Motor neuron (in vitro differentiated cells): ENCODE measurements at places on chromosomes 5 and 9. TPM values are rescaled to one million over a fixed set of nuclear protein-coding genes. Genes with fewer than 3 reads are reported as not detected.
A peak's percentile ranks its signal among the peaks of the same experiment; 100 is the strongest.

Gene TSLP
- 0.18 and 1.5 TPM in 2 replicates for total RNA-seq

Gene MYMK
- total RNA-seq, result not detected in 2 replicates

Gene JAKMIP2
- total RNA-seq, result 0.41 and 0.87 TPM in 2 replicates

Gene FAM78A
- 0.83 and 0.85 TPM in 2 replicates for total RNA-seq

Gene PLEKHG4B
- 0.15 and 0.16 TPM in 2 replicates for total RNA-seq

Gene SIGMAR1
- total RNA-seq, result 20.7 and 22.7 TPM in 2 replicates

Gene RAPGEF1
- 20.6 and 26.6 TPM in 2 replicates for total RNA-seq

Gene FAT2
- total RNA-seq, result 0.36 and 0.67 TPM in 2 replicates

Gene IL9
- not detected in 2 replicates for total RNA-seq

Gene PCDHB14
- total RNA-seq, result 7.3 TPM in 2 replicates

- ATAC-seq, result peak; percentile 5
Measured at GRCh38 chr9:37902796-37903646, 906 bp downstream of the SLC25A51 start.

DNA sequence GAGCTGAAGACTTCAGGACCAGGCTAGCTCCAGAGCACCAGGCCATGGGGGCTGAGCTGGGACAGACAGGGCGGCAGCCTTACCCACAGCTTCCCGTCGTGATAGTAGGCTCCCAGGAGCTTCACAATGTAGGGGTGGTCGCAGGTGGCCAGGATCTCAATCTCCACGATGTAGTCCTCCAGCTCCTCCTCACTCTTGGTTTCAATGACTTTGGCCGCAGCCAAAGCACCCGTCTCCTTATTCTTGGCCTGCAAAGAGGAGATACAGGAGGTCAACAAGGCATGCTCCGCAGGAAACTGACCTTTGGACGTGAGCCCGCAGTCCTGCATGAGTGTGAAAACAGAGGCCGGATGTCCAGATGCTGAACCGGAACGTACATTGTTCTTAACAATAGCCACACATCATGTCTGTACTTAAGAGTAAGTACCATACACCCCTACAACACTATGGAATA is 31.5 kb downstream of the STK10 start:
- no peak for ATAC-seq

GRCh38 chr9:35867538-35867937 is 2.7 kb downstream of the OR13J1 start:
- ATAC-seq, result no peak

DNA sequence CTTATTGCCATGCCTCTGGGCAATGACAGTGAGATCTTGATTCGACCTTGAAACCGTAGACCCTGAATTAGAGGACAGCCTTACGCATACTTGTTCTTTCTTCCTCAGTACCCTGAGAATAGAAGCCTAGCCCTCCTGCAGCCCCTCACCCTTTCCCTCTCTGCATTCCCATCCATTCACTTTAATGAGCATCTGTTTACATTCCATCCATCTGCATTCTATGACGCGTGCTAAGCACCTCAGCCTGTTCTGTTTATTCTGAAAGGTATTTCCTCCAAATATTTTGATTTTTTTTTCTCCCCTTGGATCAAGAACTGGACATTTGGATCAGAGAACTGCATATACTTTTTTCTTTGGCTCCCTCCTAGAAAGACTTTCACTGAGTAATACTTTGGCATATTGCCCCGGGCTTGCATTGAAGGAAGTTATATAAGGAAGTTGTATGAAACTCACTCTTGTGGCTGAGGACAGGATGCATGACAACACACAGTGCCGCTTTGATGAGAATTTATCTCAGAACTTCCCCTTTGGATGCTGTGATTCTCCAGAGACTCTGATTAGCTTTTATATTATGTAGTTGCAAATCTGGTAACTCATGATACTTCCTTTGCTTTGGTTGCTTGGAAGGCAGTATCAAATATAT is 15.7 kb downstream of the TMEM8B start:
- ATAC-seq, result no peak

- ATAC-seq, result no peak
Measured at GRCh38 chr9:27428551-27428950, 95.5 kb upstream of the IFNK start.

DNA sequence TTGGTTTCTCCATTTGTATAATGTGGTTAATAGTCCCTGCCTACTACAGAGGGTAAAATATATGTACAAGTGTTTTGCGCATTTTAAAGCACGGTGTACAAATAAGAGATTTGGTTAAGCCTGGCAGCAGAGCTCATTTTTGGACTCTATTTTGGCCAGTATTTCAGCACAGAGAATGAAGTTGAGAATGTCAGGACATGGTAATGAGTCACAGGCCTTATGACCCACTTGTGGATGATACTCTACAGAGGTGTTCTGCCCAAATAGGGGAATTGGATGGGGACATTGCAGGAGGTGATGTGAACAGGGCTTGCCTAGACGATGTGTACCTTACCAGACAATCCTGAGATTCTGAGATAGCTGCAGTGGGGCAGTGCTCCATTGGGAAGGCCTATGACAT is 50.6 kb downstream of the MELK start:
- ATAC-seq, result no peak

GRCh38 chr9:36937346-36937745 is 96.7 kb downstream of the PAX5 start:
- ATAC-seq, result no peak

- ATAC-seq, result no peak
Measured at GRCh38 chr5:8012131-8012977, 143.4 kb downstream of the MTRR start.

GRCh38 chr5:168370831-168371230 is 79.4 kb downstream of the WWC1 start:
- ATAC-seq, result no peak

DNA sequence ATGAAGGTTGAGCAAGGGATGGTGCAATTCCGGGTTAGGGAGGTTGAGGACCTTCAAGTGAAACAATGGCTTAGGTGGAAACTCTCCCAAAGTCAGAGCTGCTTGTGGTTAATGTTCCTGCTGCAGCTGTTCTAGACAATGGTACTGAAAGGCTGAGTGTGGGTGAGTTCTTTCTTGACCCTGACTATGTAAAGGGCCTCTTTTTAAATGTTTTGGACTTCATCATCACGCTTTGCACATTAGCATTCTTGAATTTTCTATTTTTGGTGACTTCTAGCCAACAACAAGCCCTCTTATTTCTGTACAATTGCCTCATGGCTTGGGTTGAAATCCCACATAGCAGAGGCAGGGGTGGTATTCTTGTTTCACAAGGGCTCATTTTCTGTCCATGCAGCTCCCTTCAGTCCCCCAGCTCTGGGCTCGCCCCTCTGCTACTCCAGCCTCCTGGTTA is 136.3 kb upstream of the ANKRD55 start:
- ATAC-seq, result peak; percentile 85

- ATAC-seq, result no peak
Measured at GRCh38 chr5:149049371-149049781, 13.5 kb downstream of the SH3TC2 start.

DNA sequence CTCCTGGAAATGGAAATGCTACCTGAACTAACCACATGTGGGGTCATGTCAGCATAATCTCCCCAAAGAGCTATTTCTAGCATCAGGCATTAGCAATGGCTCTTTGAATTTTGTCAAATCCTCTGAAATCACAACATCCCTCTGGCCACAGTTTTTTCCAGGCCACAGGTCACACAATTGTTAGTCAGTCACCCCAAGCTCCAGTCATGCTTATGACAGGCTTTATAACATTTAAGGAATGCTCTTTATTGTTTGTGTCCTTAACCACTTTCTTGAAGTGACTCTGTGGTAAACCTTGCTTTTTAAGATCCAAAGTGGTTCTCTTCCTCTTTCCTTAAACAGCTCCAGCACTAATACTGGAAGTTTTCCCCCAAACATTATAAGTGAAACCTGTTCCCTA is 169.2 kb upstream of the HMHB1 start:
- ATAC-seq, result no peak

GRCh38 chr9:94017939-94018531 is 62.9 kb upstream of the BARX1 start:
- no peak for ATAC-seq

DNA sequence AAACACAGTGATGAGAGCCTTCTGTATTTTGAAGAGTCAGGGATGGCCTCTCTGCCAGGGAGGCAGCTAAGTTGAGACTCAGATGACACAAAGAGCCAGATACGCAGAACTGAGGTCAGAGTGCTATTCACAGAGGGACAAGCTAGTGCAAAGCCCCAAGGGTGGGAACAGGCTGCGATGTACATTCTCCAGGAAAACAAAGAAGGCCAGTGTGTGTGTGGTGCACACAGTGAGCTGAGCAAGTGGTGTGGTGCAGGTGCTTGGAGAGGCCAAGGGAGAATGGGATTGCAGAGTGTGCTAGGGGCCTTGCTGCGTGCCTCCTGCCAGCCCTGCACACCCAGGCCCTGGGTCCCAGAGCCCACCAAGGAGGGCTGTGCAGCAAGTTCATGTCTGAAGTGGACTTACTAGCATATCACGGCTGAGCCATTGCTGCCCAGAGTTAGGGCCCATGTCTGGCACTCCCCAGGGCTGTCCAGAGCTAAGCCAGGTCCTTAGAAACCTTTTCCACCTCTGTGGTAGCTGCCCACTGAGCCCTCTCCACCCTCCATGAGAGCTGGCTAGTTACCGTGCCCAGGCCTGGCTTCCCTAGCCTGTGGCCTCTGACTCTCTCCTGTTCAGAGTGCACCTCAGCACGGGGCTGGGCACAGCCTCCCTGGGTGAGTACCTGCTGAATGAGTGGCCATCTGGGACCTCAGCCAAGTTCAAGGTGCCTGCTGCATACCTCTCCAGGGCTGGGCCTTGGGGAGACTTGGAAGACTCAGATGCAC is 9.3 kb downstream of the SLC25A48 start:
- no peak for ATAC-seq

GRCh38 chr9:396396-396795 is 181.7 kb downstream of the DOCK8 start:
- ATAC-seq, result peak; percentile 89

GRCh38 chr9:130756037-130756436 is 62.5 kb downstream of the EXOSC2 start:
- ATAC-seq, result no peak
